ENCODE measurements at places on chromosomes 4 and X.

DNA sequence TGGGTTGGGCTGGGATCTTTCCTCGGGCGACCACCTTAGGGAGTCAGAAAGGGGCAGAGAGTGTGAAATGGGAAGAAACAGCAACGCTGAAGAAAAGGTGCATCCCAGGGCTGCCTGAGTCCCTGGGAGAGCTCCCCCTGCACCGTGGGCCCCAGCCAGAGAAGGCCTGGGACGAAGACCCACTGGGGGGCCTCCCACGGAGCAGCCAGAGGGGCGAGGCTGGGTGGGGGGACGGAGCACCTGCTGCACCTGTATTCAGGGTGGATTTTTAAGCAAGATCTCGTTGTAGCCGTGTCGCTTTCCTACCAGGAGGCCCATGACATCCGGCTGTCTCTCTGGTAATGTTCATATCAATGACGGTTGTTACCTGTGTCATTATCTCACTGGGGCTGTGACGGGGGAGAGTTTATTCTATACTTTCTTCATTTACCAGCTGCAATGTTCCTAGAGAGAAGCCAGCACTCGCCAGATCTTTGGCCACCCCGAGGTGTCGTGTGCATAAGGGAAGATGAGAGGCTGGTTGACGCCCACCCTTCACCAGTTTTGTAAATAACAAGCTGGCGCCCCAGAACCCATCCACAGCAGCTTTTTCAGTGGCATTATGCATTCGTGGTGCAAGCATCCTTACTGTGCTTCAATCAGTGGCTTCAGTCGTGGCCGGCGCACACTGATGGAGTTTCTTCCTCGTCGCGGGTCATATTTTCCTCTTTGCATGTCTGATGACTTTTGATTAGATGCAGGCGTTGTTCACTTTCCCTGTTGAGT is 5.6 kb upstream of the PCGF3 start:
- no peak for DNase-seq

DNA sequence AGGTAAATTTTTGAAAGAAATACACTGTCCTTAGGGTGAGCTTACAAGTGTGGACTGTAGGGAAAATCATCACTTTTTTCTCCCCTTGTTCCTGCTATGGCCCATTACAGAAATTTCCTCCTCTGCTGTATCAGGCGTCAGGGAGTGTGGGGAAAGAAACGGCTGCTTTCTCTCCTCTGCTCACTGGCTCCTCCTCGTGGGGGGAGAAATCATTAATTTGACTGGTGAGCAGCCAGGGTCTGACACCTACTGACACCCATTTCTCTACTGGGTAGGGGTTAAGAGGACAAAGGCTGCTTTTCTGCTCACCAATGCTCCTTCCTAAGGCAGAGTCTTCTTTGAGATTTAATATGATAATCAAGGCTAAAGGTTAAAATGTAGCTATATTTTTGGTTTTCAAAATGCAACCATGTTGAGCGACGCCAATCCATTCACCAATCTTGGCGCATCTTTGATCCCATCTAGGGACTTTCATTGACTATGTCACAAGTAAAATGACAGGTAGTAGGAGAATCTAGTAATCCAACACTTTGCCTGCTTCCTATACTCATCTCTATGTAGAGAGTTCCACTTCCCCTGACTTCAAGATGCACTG is 25.1 kb downstream of the SETD7 start:
- no peak for DNase-seq

DNA sequence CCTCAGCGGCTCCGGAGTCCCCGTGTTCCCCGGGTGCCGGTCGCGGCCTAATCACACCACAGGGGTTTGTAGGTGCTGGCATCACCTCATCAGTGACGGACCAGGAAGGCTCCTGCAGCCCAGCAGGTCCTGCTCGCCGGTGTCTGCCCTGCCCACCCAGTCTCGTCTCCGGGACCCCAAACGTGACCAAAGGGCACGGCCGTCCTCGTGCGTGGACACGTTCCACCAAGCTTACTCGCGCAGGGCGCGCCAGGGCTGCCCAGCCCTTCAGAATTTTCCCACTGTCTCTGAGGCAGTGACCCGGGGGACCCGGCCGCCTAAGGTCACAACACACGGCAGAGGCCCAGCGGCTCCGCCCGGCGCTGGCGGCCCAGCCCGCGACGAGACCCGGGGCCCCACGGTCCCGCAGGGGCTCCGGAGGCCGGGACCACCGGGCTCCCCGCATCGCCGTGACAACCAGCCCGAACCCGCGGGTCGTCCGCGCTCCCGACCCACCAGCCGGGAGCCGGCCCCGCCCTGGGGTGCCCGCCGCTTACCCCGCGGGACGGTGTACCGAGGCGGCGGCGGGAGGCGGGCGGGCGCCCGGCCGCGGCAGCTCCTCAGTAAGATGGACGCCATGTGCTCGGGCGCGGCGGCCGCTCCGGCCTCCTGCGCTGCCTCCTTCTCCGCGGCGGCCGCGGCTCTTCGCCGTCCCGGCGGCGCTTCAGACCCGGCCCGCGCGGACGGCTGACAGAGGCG is 454 bp downstream of the LETM1 start:
- DNase-seq = no peak

DNA sequence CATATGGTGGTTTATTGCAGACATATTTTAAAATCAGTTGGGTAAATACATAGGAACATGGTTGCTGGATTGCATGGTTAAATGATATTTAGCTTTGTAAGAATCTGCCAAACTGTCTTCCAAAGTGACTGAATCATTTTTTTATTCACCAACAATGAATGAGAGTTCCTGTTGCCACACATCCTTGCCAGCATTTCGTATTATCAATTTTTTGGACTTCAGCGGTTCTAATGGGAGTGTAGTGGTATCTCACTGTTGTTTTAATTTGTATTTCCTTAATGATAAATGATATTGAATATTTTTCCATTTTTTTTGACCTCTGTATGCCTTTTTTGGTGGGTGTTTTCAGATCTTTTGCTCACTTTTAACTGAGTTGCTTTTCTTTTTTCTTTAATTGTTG is 1.4 kb upstream of the MTHFD2L start:
- DNase-seq = no peak

DNA sequence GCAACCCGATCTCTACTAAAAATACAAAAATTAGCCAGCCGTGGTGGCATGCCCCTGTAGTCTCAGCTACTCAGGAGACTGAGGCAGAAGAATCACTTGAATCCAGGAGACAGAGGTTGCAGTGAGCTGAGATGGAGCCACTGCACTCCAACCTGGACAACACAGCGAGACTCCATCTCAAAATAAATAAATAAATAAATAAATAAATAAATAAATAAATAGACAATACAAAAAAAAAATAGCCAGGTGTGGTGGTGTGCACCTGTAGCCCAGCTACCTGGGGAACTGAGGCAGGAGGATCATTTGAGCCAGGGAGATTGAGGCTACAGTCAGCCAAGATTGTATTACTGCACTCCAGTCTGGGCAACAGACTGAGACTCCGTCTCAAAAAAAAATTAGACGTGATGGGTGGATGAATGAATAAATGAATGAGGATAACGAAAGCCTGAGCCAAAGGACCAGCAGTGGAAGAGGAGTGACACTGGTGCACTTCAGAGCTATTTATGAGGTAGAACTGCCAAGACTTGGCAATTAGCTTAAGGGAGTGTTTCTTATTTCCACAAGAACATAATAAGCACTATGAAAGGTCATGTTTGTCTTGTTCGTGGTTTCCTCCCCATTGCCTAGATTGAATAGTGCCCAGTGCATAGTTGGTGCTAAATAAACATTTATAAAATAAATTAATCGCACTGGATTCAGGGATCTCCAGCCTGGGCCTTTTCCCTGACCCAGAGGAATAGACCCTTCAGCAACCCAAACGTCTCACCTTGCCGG is 232.2 kb downstream of the IDS start:
- DNase-seq = no peak

DNA sequence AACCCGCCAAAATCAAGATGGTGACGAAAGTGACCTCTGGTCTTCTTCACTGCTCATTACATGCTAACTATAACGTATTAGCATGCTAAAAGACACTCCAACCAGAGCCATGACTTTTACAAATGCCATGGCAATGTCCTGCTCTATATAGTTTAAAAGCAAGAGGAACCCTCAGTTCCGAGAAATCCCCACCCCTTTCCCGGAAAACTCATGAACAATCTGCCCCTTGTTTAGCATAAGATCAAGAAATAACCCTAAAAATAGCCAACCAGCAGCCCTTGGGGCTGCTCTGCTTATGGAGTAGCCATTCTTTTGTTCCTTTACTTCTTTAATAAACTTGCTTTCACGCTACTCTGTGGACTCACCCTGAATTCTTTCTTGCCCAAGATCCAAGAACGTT is 463.5 kb upstream of the FAM241A start:
- no peak for DNase-seq

DNA sequence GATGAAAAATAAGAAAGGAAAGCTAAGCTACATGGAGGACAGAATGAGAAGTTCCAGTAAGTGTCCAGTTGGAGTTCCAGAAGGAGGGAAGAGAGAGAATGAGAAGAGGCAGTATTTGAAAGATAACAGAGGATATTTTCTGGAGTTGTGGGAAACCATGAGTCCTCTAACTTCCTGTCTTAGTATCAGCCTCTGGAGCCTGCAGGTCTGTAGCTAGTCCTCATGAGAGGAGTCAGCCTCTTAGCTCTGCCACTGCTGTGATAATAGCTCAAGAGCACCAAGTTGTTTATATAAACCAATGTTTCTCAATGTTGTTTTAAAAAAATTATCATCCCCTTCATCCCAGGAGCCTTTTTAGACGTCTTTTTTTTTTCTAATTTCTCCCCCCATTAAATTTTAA is 2.4 kb upstream of the PLAC1 start:
- no peak for DNase-seq

- no peak for DNase-seq
Observed at GRCh38 chr4:128776794-128777216, 32.7 kb upstream of the JADE1 start.

DNA sequence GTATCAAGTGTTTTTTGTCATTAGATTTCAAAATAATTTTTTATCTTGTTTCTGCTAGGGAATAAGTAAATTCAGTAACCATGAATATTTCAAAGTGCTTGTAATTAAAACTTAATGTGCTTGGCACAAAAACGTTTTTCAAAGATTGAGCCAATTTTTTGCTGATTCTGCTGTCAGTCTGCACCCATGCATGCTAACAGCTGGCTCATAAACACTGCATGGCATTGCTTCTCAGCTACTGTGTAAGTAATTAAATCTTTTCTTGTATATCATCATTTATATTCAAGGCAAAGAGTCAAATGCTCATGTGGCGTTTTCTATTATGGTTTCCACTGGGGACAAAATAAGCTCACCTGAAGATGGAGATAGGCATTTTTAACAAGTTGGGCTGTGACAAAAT is 66.8 kb upstream of the SPANXN2 start:
- no peak for DNase-seq

- DNase-seq = no peak
Observed at GRCh38 chrX:63979480-63979879, 194.5 kb upstream of the ARHGEF9 start.

DNA sequence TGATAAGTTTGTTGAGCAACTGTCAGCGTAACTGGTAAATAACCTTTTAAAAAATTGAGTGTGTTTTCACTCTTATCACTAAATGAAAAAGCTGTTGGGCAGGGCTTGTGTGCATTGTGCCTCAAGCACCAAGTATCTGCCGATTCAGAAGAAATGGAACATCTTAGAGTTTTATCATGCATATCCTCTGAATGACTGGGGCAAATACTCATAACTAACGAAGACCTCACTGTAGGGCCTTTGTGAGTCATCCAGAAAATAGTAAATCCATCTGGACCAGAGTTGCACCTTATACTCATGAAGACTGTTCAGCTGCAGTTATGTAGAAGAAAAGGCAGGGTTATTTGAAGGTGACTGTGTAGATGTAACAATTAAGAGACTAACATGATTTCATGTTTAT is 222.1 kb downstream of the CAMK2D start:
- DNase-seq = no peak

DNA sequence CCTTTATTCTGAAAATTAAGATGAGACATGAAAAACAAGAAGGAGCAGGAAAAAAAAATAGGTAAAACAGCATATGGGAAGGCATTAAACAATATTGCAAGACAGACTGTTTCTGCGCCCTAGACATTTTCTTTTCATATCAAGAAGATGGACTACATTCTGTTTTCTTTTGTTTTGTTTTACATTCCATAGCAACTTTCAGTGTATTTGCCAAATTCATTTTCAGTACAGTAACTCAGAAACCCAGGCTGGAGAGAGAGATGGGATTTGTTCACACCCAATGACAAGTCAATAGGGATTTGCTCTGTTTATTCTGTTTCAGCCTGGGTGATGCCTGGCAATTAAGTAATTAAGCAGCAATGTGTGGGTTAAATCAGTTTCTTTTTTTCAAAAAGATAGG is 892.8 kb upstream of the DIAPH2 start:
- no peak for DNase-seq

DNA sequence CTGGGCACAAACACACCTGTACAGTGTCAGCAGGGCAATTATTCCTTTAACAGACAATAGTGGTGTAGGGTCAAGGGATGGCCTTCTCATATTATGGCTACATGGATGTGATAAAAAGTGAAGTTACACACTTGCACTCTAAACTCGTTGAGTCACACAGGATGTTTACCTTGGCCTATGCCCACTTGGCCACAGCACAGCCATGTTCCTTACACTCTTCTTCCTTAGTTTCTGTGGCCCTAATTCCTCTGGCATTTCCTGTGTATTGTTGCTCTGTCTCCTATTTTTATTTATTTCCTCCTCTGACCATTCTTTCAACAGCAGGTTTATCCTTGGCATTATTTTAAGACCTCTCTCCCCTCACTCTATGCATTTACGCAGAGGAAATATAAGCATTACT is 86.8 kb upstream of the NPFFR2 start:
- DNase-seq = no peak

GRCh38 chrX:84078991-84079390 is 109.0 kb downstream of the RPS6KA6 start:
- DNase-seq = no peak

GRCh38 chr4:25901030-25901430 is 13.0 kb upstream of the SMIM20 start:
- no peak for DNase-seq

DNA sequence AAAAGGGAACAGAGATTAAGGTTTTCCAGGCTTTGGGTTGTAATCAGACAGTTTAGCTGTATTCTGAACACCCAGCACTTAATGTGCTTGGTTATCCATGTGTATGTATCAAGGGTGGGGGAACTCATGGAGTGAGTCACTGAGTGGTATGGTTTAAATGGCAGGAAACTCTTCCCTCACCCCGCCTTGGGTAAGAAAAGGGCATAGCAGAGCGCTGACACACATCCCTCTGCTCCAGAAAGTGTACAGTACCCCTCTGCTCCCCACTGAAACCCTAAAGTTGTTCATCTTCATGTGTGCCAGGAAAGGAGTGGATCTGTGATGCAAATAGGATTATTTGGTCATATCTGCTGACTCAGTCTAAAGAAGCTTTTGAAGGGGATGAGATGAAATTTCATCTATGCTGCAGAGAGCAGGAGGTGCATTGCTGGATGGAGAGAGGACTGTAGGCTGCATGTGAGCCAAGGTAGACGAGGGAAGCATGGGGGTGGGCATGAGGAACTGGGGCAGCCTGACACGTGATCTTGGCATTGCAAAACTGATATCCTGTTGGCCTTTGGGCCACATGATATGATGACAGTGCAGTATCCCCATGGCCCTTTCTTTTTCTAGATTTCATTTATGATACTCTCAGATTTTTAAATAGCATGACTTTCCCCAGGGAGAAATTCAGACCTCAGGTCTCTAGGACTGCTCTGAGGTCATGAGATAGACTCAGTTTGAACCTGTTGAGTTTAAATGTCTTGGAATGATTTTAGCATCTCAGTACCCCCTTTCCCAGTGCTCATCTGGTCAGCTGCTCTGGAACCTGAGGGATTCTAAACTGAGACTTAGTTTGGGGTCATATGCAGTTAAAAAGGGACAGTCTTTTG is 84.8 kb downstream of the TMEM164 start:
- no peak for DNase-seq
